CD8-positive, alpha-beta memory T cell (primary cell): ENCODE measurements at places on chromosomes 13 and 19. TPM values are rescaled to one million over a fixed set of nuclear protein-coding genes. Genes with fewer than 3 reads are reported as not detected.

GRCh38 chr13:101190337-101190736, 226.0 kb downstream of the NALCN start:
- H3K36me3 ChIP-seq, result no peaks in the 10 kb centered on the region
- no peak for DNase-seq
- H3K27ac ChIP-seq, result no peak overlapping the region
- no peaks in the 10 kb centered on the region for H3K27me3 ChIP-seq
- H3K4me3 ChIP-seq, result no peak overlapping the region

GRCh38 chr13:41696163-41697003, 239.0 kb downstream of the RGCC start:
- H3K36me3 ChIP-seq, result peaks cover 9% of the 10 kb centered on the region
- H3K27ac ChIP-seq, result no peak overlapping the region
- DNase-seq, result no peak
- H3K4me1 ChIP-seq, result no peaks in the 10 kb centered on the region

STARD13 gene
- 0.48 TPM for total RNA-seq

BEST2 gene
- total RNA-seq, result not detected

DNA sequence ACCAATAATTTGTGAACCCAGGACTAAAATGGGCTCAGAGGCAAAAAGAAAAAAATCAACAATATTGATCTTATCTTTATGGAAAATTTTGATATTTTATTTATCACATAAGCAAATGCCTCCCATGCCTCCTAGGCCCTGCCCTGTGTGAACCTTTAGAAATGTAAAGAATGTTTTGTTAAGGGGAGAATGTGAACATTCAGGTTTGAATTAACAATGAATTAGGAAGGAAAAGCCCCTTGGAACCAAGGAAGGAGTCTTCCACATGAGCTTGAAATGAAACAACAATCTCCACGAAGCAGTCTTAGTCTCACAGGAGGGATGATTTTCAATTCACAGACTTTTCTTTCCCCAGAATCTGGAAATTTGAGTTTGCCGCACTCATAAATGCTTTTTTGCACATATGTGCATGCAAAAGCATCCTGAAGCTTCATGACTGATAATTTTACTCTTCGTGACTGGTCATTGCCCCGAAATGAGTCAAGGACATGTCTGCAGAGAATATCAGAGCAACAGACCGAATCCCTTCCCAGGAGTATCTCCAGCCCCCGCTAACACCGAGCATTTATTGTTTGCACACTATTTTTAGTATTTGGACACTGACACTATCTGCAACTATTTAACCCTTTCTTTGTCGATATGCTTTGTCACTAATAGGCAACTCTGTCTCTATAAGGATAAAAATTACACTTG, 135.2 kb downstream of the DCT start:
- DNase-seq, result no peak
- H3K27ac ChIP-seq, result no peak overlapping the region
- H3K36me3 ChIP-seq, result no peaks in the 10 kb centered on the region
- no peaks in the 10 kb centered on the region for H3K4me1 ChIP-seq
- no peak overlapping the region for H3K4me3 ChIP-seq

ZNF418 gene
- total RNA-seq, result 6.7 TPM

DNA sequence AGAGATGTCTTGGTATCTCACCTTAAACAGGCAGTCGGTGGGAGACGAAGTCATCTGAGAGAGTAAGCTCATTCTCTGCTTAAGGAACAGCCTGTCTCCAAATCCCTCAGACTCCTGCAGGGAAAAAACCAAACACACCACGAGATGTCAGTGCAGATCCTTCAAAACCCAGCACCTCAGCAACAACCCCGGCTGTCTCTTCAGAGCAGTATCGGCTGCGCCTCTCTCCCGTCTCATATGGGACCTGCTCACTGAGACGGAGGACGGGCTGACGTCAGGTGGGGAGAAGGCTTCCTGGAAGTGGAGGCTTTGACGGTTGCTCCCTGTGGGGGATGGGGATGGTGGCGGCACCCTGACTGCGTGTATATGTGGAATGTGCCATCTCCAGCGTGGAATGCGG, 43.6 kb downstream of the ANKRD27 start:
- no peak for DNase-seq
- H3K27ac ChIP-seq, result no peak overlapping the region
- H3K4me3 ChIP-seq, result no peak overlapping the region
- H3K36me3 ChIP-seq, result no peaks in the 10 kb centered on the region
- no peaks in the 10 kb centered on the region for H3K27me3 ChIP-seq

DNA sequence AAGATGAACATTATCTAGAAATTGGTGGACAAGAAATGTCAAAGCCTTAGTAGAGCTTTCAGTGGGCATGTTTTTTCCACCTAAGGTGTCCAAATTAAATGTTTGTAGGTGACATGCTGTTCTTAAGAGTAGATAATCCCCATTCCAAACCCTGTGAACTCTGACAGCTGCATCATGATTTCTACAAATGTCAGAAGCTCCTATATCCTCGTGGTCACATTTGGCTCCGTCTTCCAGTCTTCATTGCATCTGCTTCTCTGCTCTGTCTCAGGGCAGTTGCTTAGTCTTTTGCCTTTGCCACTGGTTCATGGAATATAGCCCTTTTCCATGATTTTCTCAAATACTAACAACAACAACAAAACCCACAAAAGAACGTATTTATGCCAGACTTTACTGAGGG, 234.5 kb downstream of the DLEU7 start:
- H3K27ac ChIP-seq, result no peak overlapping the region
- no peaks in the 10 kb centered on the region for H3K36me3 ChIP-seq
- DNase-seq, result no peak
- H3K27me3 ChIP-seq, result no peaks in the 10 kb centered on the region
- no peak overlapping the region for H3K4me3 ChIP-seq
- H3K4me1 ChIP-seq, result peaks cover 9% of the 10 kb centered on the region
